ENCODE measurements at places on chromosomes 13 and 19.

DNA sequence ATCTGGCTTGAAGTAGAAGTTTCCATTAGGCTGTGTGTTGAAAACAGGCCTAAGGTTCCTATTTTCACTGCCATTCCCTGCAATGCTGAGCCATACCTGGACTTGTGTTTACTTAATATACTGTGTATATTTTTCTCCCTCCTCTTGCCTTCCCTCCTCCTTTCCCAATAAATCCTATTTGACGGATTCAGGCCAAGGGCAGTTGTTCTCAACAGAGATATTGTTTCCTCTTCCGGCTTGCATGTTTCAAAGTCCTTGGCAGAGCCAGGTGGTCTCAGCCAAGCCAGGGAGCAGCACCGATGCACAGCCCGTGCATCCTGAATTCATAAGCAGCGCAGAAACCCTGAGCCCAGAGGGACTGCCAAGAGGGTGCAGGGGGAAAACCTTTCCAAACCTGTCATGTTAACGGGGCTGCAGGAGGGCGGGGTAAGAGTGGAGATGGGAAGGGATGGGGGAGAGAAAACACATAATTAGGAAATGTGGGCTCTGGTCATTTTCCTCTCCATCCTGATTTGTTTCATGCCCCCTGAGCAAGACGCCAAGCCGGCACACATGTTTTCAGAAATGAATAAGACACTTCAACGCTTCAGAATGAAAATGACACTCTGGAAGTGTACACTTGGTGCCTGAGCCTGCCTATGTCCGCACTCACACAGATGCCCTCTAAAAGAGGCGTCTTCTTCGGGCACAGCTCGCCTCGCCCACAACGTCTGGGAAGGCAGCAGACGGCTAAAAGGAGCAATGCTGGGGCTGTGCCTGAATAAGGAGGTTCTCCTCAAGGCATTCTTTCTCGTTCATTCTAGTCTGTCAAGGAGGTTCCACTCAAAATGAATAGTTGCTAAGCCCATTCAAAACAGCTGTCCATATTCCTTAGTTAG is 149.3 kb upstream of the UBL3 start:
- no peak for DNase-seq

GRCh38 chr19:1110809-1111640 is 7.2 kb downstream of the GPX4 start:
- DNase-seq, result no peak

DNA sequence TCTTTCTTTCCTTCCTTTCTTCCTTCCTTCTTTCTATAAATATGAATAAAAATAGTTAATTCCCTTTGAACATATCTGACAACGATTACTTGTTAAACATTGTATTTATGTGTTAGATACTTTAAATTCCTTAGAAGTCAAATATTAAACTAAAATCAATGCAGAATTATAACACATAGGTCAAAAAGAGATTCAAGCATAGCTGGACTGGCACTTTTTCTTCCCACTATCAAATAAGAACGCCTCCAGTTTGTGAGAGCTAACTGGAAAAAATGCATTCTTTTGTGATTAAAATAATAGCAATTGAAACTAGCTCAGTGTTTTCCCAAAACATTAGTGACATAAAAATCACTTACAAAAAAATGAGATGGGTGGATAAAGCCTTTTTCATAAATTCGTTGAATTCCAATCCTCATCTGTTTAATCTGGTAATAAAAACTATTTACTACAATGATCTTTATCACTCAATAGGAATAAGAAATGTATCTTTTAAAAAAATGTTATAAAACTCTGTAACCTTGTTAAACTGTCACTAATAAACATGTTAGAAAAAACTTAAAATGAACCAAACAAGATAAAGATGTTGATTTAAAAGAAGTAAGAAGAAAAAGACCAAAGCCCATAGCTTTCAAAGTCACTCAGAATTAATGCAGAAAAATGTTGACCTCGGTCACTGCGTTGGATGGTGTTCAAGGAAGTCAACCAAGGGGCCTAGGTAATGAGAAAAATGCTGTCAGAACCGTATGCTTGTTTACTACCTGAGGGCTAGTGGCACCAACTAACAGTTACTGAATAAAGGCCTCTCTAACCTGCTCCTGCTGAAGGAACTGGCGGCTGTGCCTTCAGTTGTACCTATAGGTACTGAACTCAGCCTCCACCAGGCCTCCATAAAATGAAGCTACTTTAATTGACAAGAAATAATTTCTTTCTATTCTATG is 1039.5 kb upstream of the SLC10A2 start:
- DNase-seq, result no peak

DNA sequence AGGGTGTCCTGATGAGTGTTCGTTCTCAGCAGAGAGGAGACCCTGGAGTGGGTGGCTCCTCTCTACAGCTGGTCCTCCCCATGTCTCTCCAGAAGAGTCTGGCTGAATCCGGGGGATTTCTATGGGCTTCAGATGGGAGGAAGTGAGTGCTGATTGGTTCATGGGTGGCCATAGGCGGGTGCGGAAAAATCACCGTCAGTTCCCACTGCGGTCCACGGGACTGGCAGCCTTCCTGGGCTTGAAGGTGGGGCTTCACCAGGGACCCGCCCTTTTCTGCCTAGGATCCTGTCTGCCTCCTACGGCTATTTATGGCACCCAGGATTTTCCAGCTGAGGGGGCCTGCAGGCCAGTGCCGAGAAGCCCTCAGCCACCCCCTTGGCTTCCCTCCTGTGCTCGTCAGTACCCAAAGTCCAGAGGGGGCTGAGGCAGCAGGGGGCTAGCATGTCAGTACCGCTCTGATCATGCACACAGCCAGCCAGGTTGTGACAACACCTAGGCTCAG is 18.4 kb downstream of the CPB2 start:
- DNase-seq, result no peak

DNA sequence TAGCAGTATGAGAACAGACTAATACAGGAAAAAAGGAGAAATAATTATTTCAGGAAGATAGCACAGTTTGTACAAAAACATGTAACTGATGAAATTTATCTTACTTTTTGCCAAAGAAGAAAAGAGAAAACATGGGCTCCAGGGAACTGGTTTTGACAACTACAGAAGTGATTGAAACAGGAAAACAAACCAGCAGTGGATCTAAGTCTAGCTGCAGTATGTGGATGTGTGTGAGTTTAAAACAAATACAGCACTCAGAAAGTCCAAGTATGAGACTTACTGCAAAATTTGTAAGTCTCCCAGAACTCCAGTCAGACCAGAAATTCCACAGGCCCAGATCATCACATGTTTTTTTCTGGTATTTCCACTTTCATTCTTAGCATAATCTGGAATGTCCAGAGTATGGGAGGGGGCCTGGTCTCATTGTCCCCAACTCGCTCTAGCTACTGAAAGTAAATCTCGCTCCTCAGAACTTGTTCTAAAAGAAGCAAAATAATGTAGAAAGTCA is 259.5 kb downstream of the NHLRC3 start:
- DNase-seq, result no peak

- DNase-seq, result no peak
These were observed 175.4 kb downstream of the DLEU7 start for GRCh38 chr13:50668049-50668448.

DNA sequence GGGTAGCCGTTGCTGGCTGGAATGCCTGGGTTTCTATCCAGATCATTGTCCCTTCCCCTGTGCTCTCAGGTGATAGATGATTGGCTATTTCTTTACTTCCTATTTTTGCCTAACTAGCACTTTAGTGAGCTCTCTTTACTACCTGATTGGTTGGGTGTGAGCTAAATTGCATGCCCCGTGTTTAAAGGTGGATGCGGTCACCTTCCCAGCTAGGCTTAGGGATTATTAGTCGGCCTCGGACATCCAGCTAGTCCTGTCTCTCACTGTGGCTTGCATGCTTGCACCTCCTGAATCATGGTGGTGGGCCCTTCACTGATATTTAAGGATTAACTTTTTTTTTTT is 10.1 kb downstream of the TTYH1 start:
- no peak for DNase-seq

DNA sequence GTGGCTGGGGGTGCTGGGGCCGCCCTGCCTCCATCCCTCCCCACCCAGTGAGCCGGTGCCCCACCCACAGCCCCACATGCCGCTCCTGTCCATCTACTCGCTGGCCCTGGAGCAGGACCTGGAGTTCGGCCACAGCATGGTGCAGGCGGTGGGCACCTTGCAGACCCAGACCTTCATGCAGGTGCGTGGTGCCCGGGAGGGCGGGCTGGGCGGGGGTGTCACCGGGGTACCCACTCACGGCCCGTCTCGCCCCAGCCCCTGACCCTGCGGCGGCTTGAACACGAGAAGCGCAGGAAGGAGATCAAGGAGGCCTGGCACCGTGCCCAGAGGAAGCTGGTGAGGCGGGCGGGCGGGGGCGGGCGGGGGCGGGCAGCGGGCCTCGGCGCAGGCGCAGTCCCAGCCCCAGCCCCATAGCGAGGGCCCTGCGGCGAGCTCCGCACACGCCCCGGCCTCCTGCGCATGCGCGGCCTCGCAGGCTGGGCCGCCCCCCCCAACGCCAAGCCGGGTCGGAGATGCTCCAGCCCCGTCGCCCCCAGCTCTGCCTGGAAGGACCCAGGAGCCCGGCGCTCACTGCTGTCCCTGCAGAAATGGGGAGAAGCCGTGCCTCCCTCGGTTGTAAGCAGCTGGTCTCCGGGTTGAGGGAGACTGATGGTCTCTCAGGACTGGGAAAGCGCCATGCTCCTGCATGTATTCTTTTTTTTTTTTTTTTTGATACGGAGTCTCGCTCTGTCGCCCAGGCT is 7.7 kb downstream of the ARHGAP45 start:
- peak; percentile 97 for DNase-seq

DNA sequence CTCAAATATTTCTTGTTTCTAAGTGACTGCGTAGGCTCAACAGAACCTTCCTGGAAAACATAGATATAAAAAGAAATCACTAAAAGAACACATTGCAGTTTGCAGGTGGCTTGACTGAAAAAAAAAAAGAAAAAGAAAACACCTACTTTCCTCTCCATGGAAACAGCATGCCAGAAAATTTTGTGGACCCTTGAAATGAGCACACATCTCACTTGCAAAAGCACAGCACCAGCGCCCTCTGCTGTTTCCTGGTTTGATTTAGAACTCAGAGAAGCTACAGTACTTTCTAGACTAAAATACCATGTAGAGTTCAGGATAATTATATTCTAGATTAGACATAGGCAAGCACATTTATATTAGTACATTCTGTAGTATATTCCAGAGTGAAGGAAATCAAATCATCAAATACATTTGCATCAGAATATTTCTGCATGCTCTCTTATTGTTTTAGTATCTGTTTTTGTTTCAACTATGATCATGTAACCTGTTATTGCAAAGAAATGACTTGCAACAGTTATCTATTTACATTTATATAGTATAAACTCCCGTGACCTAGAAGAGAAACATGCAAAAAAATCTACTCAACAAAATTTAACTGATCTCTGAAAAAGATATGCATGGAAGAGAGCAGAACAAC is 22.3 kb upstream of the XPO4 start:
- DNase-seq, result peak; percentile 68

DNA sequence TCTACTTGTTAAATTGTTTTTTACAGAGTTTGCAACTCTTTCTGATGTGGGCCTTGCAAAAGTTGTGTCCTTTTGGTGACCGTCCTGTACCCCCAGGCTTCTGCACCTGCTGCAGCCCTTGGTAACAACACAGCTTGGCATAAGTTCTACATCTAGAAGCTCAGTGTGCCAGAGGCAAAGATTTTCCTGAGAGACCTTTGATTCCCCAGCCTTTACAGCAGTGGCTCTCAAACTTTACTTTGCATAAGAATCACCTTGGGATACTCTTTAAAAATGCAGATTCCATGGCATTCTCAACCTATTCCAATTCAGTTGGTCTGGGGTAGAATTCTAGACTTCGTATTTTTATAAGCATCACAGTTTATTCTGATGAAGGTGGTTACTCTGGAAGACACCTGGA is 260.9 kb downstream of the DCT start:
- DNase-seq, result no peak

DNA sequence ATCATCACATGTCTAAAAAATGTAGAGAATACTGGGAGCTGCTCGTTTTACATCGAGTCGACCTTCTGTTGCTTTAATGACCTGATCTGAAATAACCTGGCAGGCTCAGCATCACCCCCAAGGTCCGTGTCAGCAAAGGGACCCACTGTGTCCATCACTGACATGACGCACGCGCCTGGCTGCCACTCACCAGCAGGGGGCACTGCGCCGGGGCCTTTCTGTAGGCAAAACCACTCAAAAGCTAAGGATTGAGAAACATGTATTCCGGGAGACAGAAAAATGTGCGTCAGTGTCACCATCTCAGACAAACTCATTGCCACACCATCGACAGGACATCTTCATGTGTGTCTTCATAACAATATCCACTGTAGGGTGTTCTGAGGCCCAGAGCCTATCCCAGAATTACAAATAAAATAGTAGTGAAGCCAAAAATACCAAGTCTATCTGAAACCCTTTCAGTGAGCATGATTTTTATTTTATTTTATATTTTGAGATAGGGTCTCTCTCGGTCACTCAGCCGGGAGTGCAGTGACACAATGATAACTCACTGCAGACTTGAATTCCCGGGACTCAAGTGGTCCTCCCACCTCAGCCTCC is 130.3 kb upstream of the LSM14A start:
- peak; percentile 44 for DNase-seq

DNA sequence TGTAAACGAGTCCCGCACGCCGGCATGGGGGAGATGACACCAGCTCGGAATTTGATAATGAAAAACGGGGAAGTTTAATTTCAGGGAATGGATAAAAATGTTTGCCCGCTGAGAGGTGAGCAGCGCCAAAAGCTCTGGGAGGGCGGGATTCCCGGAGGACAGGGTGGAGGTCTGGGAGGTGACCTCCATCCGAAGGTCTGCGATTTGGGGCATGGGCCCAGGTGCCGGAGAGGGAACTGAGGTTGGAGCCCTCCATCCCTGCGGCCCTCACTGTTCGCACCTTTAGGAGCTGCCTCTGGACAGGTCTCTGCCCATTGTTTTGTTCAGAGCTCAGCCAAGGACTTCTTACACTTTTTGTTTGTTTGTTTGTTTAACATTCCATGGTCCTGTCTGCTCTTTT is 129.8 kb downstream of the URI1 start:
- DNase-seq, result no peak

- DNase-seq, result no peak
These were observed 88.7 kb downstream of the SCGB2B2 start for GRCh38 chr19:34588249-34588648.

- DNase-seq, result peak; percentile 90
These were observed 661 bp upstream of the MIR17HG start for GRCh38 chr13:91346850-91347201.

- no peak for DNase-seq
These were observed 133.7 kb downstream of the RAP2A start for GRCh38 chr13:97567510-97568243.

- no peak for DNase-seq
These were observed 47.1 kb upstream of the ANKRD10 start for GRCh38 chr13:110961959-110962358.

DNA sequence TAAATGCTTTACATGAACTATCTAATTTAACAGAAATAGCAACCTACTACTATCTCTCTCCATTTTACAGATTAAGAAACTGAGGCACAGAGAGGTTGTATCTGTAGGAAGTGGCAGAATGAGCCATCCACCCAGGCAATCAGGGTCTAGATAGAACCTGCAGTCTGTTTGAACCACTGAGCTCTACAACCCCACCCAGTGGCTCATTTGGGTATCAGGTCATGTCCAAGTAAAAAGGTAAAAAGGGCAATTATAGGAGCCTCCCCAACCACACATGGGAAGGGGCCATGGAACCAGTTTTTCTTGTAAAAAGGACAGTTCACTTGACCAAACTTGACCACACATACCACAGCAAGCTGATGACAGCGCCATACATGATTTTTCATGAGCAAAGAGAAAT is 92.9 kb upstream of the SGCG start:
- DNase-seq, result peak; percentile 13

GRCh38 chr19:18422530-18423191 is 3.5 kb downstream of the SSBP4 start:
- no peak for DNase-seq
